LoVo (cell line): ENCODE measurements at places on chromosomes 3 and 15.

GRCh38 chr15:75811626-75812025, 31.6 kb upstream of the UBE2Q2 start:
- DNase-seq = no peak

DNA sequence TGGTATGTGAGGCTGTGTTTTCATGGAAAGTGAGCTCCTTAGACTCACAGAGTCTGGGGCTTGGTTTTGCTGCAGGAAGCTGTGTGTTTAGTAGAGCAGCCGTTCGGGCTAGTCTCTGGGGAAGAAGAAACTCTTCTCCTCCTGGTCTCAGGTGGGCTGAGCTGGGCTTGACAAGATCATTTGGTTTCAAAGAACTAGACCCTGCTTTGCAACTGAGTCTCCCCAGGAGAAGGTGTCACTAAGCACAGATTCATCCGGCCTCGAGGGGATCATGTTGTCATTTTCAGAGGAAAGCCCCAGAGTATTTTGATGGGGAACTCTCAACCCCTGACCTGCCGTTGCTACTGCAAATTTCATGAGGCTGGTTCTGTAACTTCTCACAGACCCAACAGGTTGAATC, 188.5 kb downstream of the FAM43A start:
- no peak for DNase-seq

- DNase-seq = no peak
These were observed 34.1 kb upstream of the NMD3 start for GRCh38 chr3:161187046-161187445.

GRCh38 chr15:38687775-38688495, 123.3 kb upstream of the RASGRP1 start:
- DNase-seq = no peak

DNA sequence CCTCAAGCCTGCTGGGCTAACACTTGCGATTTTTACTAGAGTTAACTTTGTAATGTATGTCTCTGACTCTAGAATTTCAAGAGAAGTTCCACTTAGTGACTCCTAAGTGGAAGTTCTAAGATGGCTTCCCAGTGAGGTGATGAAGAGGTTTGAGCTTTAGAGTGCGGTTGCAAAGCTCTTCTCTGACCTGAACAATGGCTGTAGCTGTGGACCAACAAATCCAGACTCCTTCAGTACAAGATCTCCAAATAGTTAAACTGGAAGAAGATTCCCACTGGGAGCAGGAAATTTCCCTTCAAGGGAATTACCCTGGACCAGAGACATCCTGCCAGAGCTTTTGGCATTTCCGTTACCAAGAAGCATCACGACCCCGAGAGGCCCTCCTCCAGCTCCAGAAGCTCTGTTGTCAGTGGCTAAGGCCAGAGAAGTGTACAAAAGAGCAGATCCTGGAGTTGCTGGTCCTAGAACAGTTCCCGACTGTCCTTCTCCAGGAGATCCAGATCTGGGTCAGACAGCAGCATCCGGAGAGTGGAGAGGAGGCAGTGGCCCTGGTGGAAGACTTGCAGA, 22.3 kb downstream of the WDR73 start:
- DNase-seq = no peak

DNA sequence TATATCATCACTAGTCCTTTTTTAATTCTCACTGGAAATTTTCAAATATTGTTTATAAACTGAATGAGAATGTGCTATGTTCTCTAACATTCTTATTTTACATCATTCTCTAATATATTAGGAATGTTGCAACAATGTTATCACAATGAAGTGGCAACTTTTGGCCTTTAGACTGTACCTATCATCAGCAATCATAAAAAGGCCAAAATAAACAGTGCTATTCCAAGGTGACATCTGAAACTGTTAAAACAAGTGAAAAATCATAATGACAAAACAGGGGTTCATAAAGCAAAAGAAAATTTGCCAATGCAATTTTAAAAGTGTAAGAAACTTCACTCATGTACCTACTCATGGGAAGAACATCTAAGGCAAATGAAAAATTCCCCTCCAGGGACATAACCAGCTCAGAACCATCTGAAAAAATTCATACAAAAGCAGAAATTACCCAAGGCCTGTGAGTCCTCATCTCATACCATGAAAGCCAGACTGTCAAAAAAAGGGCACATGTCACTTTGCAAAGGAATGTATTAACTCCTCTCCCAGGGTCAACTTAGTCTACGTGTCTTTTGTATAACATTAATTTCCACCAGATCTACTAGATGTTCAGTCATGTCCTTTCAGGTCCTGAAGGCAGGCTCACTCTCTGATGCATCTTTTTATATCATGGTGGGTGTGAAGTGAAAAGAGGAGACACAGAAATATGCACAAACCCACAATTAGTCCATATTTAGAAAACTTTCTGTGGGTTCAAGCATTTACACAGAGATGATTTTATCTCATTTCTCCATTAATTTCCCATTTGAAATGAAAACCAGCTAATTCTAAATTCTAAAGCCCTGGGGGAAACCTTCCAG, 211.9 kb downstream of the CBLB start:
- no peak for DNase-seq
